ENCODE measurements at places on chromosomes 16 and 17. TPM values are rescaled to one million over a fixed set of nuclear protein-coding genes. Genes with fewer than 3 reads are reported as not detected.
A peak's percentile ranks its signal among the peaks of the same experiment; 100 is the strongest.

- H3K27me3 ChIP-seq = no peaks in the 10 kb centered on the region
- H3K27ac ChIP-seq = no peak overlapping the region
- H3K4me3 ChIP-seq = no peak overlapping the region
- no peaks in the 10 kb centered on the region for H3K4me1 ChIP-seq
These were observed 65.4 kb downstream of the MAF start for GRCh38 chr16:79535130-79535529.

The KRT32 gene
- not detected for polyA plus RNA-seq

The CACNA1H gene
- 1.1 TPM for polyA plus RNA-seq

- no peaks in the 10 kb centered on the region for H3K27me3 ChIP-seq
- H3K4me1 ChIP-seq = peaks cover 25% of the 10 kb centered on the region
- no peak overlapping the region for H3K4me3 ChIP-seq
- no peak overlapping the region for H3K27ac ChIP-seq
- peaks cover 76% of the 10 kb centered on the region for H3K36me3 ChIP-seq
- no peak for DNase-seq
These were observed 41.0 kb downstream of the NXPH3 start for GRCh38 chr17:49616601-49617131.

DNA sequence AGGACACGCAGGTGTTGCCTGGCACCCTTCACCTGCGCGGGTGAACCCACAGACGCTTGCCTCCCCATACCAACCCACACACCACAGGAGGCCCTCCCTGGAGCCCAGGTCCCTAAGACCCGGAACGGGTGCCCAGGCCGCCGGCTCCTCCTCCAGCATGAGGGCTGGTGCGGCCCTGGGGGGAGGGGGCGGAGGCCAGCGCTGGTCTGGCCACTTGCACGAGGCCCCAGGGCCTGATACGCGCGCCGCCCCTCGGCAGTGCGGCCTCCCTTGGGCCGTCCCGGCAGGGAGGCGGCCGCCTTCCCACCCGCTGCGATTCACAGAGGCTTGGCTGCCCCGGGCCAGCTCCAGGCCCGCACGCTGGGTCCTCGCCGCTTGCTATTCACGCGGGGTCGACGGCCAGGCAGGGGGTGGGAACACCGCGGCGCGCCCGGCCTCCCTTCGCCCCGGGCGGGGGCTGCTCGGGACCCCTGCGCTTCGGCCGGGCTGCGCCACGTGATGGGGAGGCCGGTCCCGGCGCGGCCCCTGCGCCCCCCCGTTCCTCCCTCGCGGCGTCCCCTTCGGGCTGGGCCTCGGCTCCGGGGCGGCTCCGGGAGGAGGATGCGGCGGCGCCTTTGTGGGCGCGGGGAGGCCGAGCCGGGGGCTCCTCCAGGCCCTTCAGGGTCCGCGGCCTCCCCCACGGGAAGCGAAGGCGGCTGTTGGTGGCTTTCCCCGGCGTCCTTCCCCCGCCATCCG lies 685 bp downstream of the FASN start:
- peaks cover 52% of the 10 kb centered on the region for H3K4me1 ChIP-seq
- H3K4me3 ChIP-seq = peak overlapping the region; percentile 78

GRCh38 chr16:83187405-83187804 lies 560.6 kb downstream of the CDH13 start:
- H3K4me1 ChIP-seq = no peaks in the 10 kb centered on the region
- no peak overlapping the region for H3K27ac ChIP-seq
- H3K27me3 ChIP-seq = peaks cover 2% of the 10 kb centered on the region
- no peaks in the 10 kb centered on the region for H3K36me3 ChIP-seq

DNA sequence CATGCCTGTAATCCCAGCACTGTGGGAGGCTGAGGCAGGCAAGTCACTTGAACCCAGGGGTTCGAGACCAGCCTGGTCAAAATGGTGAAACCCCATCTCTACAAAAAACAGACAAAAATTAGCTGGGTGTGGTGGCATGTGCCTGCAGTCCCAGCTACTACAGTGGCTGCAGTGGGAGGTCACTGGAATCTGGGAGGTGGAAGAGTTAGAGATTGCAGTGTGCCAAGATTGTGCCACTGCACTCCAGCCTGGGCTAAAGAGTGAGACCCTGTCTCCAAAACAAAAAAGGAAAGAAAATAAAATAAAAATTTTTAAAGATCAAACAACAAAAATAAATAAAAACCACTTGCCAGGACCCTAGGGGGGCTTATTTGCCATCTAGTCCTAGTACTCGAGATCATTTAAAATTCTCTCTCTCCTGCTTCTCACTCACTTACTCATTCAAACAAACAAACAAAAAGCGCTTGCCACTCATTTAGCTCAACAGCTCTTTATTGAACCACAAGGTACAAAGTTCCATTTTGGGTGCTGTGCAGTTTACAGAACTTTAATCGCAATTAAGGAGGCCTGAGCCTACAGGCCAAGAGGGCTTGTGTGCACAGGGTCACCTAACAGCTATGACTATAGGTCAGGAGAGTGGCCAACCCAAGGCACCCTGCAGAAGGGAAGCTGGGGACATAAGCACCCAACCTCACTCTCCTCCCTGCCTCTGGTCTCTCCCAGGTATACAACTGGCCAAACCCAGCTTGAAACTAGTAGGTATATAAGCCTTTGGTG lies 4.4 kb downstream of the CHD9NB start:
- no peak for DNase-seq
- no peak overlapping the region for H3K27ac ChIP-seq
- no peak overlapping the region for H3K4me3 ChIP-seq
- no peaks in the 10 kb centered on the region for H3K27me3 ChIP-seq
- H3K36me3 ChIP-seq = no peaks in the 10 kb centered on the region

DNA sequence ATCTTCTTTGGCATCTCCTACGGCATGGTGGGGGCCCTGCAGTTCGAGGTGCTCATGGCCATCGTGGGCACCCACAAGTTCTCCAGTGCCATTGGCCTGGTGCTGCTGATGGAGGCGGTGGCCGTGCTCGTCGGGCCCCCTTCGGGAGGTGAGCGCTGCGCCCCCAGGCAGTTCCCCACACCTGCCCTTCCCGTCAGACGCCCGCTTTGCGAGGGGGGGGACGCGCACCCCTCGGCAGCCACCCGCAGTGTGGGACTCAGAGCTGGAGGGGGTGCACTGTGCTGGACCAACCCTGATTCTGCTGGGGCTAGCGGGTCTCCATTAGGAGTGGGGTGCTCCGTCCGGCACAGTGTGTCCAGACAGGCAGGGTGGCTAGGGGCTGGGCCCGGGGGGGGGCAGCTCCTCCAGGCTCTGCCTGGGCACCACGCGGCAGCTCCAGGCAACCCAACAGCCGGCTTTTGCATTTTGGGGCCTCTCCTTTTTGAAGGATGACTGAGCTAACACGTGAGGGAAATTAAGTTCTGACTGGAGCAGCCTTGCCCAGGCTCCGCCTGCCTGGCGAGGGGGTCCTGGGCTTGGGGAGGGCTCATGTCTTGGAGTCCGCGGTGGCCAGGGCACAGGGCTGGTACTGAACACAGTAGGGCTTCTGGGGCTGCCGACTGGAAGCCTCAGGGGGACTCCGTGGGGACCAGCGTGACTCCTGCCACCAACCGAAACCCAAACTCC lies 9.1 kb downstream of the SLC16A3 start:
- no peaks in the 10 kb centered on the region for H3K27me3 ChIP-seq
- no peak overlapping the region for H3K4me3 ChIP-seq
- H3K4me1 ChIP-seq = peaks cover 100% of the 10 kb centered on the region
- peaks cover 34% of the 10 kb centered on the region for H3K36me3 ChIP-seq

GRCh38 chr17:80986046-80986445 lies 5.6 kb upstream of the CHMP6 start:
- peaks cover 11% of the 10 kb centered on the region for H3K27me3 ChIP-seq
- no peak overlapping the region for H3K4me3 ChIP-seq
- DNase-seq = no peak
- peaks cover 51% of the 10 kb centered on the region for H3K4me1 ChIP-seq

GRCh38 chr16:87389245-87389644 lies 2.9 kb upstream of the MAP1LC3B start:
- H3K36me3 ChIP-seq = no peaks in the 10 kb centered on the region
- peaks cover 23% of the 10 kb centered on the region for H3K4me1 ChIP-seq
- no peak for DNase-seq
- H3K4me3 ChIP-seq = no peak overlapping the region
- H3K27ac ChIP-seq = peak overlapping the region; percentile 90

DNA sequence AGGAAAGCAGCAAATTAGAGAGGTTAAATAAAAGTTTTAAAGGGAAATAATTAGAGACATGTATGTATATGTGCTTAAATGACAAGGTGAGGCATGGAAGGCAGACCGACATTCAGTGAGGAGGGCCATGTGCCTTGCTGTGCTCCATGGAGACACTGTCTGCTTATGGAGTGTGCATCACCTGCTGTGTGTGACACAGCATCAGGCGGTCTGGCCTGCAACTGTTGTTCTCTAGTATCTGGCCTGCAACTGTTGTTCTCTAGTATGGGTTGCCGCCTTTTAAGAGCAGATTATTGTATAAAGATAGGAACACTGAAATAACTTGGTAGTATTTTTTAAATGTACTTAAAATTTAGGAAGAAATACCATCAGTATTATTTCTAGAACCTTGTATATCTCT lies 225.1 kb downstream of the LGALS9B start:
- H3K27ac ChIP-seq = no peak overlapping the region
- no peak overlapping the region for H3K4me3 ChIP-seq
- no peak for DNase-seq
- no peaks in the 10 kb centered on the region for H3K4me1 ChIP-seq

- H3K27ac ChIP-seq = peak overlapping the region; percentile 55
- H3K4me1 ChIP-seq = peaks cover 3% of the 10 kb centered on the region
- no peak for DNase-seq
These were observed 75.9 kb upstream of the WSB1 start for GRCh38 chr17:27218041-27218440.

The CDH13 gene
- polyA plus RNA-seq = 0.13 TPM
